ENCODE measurements at places on chromosomes 6 and 20.

DNA sequence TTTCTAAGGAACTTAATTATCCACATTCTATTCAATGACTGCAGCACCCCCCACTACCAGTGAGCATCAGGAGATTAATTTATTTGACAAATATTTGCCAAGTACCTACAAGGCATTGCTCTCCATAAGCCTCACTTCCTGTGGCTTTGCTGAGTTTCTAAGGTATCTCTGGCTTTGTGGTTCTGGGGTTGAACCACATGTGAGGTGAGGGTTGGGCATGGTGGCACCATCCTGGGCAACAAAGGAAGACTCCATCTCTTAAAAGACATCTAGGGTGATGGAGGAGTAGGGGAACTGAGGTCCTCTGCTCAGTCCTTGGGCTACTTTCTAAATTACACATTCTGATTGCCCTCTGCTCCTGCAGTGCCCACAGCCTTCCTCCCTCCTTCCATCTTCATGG is 25.5 kb upstream of the WFDC2 start:
- no peak for DNase-seq

GRCh38 chr6:156009656-156010055 is 554.0 kb upstream of the NOX3 start:
- DNase-seq: no peak

DNA sequence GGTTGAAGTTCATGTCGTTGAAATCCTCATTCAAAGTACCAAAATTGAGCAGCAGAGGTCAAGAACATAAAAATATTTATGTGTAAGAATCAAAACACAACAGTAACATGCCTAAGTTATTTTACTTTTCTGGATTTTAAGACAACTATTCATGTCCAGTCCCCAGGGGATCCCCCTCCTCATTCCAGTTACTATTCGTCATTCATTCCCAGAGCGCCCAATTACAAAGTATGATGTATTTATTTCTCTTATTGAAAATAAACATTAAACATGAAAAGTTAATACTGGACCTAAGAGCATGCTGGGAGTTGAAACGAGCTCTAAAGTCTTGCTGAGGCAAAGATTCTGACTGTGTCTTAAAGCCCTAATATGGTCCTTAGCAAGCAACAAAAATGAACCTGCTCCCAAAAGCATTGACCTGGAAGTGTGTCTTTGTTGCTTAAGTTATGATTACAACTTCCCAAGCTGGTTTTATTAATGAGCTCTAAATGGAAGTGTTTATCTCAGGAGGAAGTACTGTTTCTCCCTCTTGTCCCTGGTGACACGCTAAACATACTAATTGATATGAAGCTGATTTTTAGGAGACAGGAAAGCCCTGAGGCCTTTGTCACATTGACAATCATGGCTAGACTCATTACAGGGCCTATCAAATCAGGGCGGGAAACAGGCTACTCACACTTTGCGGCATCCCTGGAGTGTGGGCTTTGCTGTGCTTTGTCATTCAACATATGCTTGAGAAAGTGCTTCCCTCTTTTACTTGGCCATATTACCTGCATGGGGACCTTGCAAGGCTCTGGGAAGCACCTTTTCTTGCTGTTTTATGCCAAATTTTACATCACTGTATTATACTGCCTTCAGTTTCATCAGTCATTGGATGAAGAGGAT is 192.2 kb upstream of the DTNBP1 start:
- DNase-seq: no peak

DNA sequence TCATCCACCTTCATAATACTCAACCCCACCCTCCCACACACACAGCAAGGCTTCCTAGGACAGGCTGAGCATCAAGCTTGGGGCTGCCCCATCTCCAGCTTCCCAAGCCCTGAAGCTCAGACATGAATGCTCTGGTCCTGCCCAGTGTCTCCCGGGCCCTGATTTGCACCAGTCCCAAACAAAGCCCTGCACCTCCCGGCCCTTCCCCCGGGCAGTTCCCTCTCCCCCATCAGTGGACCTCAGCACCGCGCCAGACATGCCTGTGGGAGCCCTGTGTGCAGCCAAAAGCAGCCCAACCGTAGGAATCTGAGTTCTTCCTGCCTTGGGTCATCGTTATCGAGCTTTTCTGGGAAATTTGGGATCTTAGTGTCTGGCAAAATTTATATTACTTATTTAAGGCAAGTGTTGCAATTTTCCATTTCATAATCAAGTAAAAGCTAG is 63.5 kb downstream of the THBS2 start:
- DNase-seq: no peak

DNA sequence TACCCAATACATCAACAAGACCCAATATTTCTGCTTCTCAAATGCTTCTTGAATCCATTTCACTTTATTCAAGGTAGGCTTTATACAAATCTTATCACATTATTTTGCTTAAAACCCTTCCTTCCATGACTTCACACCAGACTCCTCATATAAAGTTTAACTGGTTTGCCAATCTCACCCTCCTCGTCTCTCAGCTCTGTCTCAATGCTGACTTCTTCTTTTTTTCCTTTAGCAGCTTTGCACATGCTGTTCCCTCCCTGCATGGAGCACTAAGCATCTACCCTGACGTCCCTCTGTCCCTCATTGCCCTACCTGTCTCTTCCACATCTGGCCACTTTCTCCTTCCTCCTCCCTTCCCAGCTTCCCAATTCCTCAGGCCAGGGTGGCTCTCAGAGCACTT is 31.4 kb downstream of the KCNK17 start:
- DNase-seq: no peak

Data from stimulated activated CD8-positive, alpha-beta memory T cell treated with anti-CD3 and anti-CD28 coated beads, Interleukin-7, amount 100 ng/mL, for 24 hours (primary cell).